Frontal cortex (tissue), 4 donors: ENCODE measurements at places on chromosomes 5 and 9.

GRCh38 chr5:1667648-1668140 is 131.9 kb downstream of the MRPL36 start:
- no peak for DNase-seq

DNA sequence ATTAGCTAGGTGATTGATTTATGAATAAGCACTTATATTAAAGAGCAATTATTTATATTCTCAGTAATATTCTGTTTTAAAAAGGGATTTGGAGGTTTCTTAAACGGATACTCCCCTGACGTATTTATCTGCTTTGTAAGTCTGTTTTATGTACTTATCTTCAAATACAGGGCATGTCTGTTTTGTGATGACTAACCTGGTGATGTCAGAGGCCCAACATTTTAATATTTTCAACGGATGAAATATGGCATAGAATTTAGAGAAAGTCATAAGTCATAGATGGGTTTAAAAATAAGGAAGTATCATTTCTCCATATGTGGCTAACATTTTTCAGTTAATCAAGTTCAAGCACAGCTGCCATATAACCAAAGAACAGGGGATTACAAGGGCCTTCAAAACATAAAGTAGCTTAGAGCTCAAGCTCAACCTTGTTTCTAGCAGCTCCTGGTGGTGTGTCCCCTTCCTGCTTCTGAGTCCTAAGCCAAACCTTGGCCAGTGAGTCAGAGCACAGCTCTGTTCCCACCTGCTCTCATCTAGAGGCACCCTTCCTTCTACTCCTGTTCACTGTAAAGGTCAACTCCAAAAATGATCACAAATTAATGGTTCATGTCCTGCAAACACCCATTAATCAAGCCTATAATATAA is 131.4 kb downstream of the OXCT1 start:
- no peak for DNase-seq

GRCh38 chr5:149694007-149694406 is 36.1 kb upstream of the PPARGC1B start:
- DNase-seq: no peak

DNA sequence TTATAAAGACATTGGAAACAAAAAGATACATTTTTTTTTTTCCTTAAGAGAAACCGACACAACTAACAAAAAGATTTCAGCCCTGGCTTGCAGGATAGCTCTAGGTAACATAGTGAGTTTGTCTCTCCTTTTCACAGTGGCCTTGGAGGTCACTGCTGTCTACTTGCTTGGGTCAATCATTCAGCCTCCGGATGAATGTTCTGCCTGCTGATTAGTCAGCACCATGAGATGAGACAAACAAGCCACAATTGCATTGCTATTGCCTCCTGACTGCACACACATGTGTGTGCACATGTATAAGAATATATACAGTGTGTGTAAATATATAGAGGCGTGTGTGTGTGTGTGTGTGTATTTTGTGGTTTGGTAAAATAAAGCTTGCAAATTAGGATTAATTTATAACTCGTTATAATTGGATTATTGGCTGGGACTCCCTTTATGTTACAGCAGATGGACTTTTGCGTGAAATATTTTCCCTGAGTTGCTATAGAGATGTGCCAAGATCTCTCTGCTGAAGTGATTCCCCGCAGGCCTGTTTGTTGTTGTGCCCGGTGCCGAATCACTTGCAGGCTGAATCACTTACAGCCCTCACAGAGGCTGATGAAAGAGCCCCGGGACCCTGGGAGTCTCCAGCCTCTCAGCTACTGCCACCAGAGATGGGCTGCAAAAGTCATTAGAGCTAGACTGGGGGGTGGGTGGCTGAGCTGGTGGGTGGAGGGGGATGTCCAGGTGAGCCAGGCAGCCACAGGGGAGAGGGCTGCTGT is 161.2 kb downstream of the FGF18 start:
- DNase-seq: no peak

GRCh38 chr9:70256123-70256551 is 2.6 kb upstream of the SMC5 start:
- DNase-seq: no peak

DNA sequence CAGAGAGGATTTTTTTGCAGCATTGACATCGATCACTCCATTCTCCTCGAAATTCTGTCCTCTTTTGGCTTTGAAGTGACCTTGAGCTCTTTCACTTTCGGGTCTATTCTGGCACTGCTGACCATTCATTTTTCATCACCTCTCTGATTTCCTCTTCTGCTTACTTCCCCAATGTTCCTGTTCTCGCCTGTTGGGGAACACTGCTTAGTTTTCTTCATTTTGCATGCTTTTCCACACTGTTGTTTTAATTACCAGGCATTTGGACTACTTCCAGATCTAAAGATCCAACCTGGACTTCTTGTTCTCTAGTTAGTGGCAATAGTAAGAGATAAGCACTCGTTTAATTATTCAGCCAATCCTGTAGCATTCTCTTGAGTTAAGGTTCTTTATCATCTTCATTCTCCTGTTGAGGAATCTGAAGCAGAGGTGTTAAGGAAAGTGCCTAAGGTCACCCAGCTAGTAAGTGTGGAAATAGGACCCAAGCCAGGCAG is 53.4 kb downstream of the MAN2A1 start:
- DNase-seq: no peak

GRCh38 chr5:95887977-95888376 is 65.5 kb upstream of the GLRX start:
- no peak for DNase-seq
